Left kidney (tissue), 8 donors: ENCODE measurements at places on chromosomes 5 and 9. TPM values are rescaled to one million over a fixed set of nuclear protein-coding genes. Genes with fewer than 3 reads are reported as not detected.
A peak's percentile ranks its signal among the peaks of the same experiment; 100 is the strongest.

- DNase-seq, result peak; percentile 34
Measured at GRCh38 chr9:69324549-69325401, at the start of gene ENTREP1. TSS of gene ENTREP1 (plus strand) at chr9:69325215. CDS start at chr9:69325310, 95 bp downstream.

DNA sequence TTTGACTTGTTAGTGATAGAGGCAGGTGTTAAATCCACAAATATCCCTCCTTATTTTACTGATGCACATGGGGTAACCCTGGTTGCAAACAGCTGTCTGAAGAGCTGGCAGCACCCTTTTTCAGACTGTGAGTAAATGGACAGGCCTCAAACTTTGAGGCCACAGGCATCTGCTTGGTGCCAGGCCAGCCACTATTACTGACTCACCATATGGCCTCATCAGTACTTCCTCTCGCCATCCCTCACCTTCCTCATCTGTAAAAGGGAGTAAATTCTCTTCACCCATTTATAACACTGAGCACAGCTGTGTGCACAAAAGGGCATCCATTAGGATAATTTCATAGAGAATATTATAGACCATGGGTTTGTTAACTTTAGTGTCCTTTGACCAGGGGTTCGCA is 11.9 kb upstream of the TNIP1 start:
- DNase-seq, result no peak

DNA sequence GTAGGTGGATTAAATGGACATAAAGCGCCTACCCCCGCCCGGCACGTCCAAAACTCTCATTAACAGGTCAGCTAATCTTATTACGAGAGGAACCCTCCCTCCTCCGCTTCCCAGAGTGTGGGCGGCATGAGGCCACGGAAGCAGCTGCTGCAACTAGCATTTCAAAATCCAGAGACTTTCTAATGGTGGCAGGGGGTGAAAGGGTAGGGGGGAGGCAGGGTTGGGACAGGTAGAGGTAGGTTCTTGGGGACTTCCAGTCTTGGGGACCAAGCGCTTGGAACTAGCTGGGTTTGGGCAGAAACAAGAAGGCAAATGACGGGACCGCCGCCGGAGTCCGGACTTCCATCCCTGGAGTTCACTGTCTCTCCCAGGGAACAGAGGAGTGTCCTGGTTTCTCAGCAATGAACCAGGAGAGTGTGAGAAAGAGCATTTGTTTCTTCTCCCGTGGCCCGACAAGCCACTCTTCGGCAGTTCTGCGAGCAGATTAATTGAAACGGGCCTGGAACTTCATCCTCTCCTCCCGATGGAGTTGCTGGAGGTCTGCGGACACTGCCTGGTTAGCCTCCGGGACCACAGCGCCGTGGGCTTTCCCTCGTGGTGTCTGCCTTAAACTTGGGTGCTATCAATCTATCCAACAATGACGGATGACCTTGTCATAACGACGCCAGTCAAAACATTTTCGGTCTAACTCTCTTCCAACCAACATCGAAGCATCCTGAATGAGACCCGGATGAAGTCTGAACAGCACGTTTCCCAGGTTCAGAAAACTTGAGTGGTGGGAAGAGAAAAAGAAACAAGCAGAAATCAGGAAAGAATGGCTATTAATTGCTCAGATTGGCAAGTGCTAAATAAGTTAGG is 1.6 kb upstream of the PRDM6 start:
- DNase-seq, result no peak

DNA sequence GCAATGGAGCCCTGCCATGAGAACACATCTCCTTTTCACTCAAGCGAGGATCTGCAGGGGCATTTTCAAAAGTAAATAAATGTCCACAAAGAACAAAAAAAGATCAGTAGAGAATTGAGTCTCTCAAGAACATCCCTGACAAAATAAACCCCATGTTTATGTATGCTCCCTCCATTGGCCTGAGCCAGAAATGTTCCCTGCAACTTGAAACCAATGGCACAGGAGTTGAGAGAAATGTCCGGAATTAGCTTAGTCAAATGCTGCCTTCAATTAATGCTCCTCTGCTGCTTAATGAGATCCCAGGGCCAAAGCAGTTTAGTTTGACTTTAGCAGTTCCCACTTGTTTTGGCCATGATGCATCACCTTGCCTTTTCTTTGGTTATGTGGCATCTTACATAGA is 238.3 kb downstream of the EBF1 start:
- no peak for DNase-seq

GRCh38 chr5:7261049-7261448 is 134.9 kb upstream of the ADCY2 start:
- DNase-seq, result peak; percentile 35

GRCh38 chr5:4879693-4880303 is 260.3 kb upstream of the ADAMTS16 start:
- peak; percentile 77 for DNase-seq

- DNase-seq, result no peak
Measured at GRCh38 chr5:122723606-122724352, 51.1 kb upstream of the SNX2 start.

- no peak for DNase-seq
Measured at GRCh38 chr5:52605317-52606313, 182.1 kb upstream of the ITGA1 start.

- DNase-seq, result no peak
Measured at GRCh38 chr9:71004196-71004595, 117.2 kb downstream of the TRPM3 start.

Gene RASGRF2
- 2.3 TPM for polyA plus RNA-seq

Gene CCL19
- polyA plus RNA-seq, result not detected

Gene SLC36A3
- polyA plus RNA-seq, result not detected

Gene NEUROG1
- not detected for polyA plus RNA-seq

Gene PITX1
- not detected for polyA plus RNA-seq
